ENCODE measurements at places on chromosomes 3 and 15. TPM values are rescaled to one million over a fixed set of nuclear protein-coding genes. Genes with fewer than 3 reads are reported as not detected.

Gene SLC27A2
- total RNA-seq = 7.8 TPM

Gene GOLGA8T
- 0.27 TPM for total RNA-seq

Gene PPP1R14D
- total RNA-seq = not detected

Gene HYAL2
- total RNA-seq = 89.3 TPM

DNA sequence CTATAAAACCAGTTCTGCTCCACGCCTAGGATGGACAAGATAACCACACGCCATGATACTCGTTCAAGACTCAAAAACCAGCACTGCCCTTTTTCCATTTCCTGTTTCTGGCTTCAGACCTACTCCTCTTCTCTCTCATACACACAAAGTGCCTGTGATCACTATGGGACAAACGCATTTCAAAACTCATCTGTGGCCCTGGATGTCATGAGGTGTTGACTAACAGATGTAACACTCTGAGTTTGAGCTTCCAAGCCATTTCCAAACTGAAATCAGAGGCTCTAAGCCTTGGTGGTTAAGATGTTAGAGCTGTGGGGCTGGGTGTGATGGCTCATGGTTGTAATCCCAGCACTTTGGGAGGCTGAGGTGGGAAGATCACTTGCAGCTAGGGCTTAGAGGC lies 55.7 kb upstream of the LMOD3 start:
- DNase-seq = no peak

DNA sequence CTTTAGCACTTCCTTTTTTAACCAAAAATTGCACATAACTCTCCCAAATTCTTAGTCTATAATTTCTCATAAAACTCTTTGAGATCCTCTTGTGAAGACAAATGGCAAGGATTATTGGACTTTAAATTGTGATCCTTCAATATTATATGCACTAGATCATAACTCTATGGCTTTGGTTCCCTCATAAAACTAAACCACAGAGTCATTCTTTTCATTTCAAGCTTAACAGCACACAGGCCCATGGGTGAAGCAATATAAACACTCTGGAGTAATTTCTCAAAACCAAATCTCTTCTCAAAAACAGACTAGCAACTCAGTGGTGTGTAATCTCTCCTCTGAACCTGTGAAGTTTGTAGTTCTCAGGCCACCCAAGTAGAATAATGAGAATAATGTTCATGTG lies 171.0 kb upstream of the NECTIN3 start:
- no peak for DNase-seq

- peak; percentile 23 for DNase-seq
These were observed 100.6 kb downstream of the UBE2E2 start for GRCh38 chr3:23303601-23304217.

GRCh38 chr15:53872410-53872809 lies 105.8 kb upstream of the UNC13C start:
- DNase-seq = no peak

- no peak for DNase-seq
These were observed 142.8 kb downstream of the IGF1R start for GRCh38 chr15:98791046-98791701.

DNA sequence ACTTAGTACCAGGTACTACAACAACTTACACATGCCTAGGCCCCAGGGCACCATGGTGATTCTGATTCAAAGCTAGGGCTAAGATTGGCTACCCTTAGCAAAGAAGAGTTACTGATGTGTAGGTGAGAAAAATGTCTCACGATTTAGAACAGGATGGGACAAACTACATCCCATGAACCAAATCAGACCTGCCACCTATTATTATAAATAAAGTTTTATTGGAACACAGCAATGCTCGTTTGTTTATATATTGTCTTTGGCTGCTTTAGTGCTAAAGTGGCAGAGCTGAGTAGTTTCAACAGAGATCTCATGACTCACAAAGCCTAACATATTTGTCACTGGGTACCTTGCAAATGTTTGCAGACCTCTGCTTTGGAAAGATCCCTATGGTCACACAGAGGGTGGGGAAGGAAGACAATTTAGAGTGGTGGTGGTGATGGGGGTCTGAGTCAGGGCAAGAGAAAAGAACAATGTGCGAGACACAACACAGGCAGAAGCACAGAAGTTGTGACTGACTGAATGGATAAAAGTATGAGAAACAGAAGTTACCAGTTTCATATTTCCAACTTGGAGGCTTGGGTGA lies 770.6 kb upstream of the CFAP20DC start:
- DNase-seq = no peak
